ENCODE measurements at places on chromosomes 16 and 17.

DNA sequence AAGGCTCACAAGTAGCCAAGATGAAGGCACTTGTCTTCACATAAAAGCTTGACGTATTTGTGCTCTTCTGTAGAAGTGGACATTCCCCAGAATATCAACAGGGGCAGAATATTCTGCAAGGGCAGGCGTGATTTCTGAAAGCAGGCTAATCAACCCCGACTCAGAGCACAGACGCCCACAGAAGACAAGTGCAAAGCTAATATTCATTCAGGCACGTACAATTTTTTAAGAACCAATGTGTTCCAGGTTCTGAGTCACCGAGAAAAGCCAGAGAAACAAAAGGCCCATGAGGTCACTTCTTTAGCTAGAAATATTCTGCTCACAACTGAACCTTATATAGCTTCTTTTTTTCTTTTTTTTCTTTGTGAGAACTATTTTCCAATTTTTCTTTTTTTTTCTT, 121.6 kb downstream of the DNAH9 start:
- DNase-seq, result no peak

GRCh38 chr17:38704606-38705522, at the start of gene MLLT6:
MLLT6 (plus strand) TSS chr17:38705273; CDS start chr17:38705633, 360 bp downstream.
- peak; percentile 81 for DNase-seq

DNA sequence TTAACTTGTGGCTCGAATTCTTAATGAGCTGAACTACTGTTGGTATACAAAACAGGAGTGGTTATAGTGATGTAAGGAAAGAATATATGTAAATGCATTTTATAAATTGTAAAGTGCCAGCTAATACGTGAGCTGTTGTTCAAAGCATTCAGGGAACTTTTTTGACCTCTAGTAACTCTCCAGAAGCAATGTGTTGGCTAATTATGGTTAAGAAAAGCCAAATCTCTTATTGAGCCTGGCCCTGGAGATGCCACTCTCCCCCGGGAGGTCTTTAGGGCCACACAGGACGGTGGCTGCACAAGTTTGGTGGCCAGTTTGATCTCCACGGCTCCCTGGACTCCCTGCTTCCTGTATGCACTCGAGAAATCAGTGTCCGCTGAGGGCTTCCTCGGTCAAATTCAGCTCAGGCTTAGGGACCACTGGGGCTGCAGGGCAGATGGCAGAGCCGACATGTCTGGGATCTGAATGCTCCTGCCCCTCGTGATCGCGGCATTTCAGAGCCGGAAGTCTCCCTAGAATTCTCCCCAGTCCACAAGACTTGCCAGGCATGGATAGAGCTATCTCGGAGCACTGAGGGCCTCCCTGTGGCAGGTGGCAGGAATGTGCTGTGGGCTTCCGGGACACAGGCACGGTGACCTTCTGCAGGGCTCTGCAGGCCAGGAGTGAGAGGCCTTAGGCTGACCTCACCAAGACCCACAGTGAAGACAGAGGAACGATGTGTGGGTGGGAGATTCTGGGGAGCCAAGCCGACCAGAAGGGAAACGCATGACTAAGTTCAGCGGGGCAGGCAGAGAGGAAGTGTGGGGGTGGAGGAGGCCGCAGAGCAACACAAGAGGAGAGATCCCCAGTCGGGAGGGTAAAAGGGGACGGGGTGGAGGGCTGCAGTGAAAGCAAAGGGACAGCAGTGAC, 18.6 kb upstream of the PITPNM3 start:
- DNase-seq, result peak; percentile 48

DNA sequence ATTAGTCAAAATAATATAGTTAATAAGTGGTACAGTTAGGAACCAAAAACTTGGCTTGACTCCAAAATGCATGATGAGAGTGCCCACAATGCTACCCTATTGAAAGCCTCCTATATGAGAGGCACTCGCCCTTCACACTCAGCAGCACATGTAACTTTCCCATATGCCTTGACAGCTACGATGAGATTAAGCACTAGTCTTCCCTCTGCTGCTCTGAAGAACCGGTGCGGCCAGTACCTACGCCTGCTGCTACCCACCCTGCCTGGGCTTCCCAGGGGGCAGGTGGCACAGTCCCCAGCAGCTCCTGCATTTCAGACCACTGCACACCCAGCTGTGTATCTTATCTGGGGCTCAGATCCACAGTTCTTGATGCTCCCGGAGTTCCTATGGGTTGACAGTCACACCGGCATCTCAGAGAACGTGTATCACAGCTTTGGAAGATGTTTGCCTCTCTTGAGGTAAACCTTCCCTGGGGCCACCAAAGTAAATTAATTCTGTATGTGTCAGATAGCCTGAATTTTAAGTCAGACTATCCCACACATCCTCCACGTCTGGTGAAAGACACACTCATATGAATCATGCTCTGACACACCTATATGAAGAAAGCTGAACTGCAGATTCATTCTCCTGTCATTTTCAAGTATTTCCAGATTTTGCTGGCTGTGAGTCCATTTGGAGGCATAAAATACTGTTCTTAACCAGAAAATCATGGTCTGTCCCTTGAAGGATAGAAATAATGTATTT, 77.8 kb downstream of the MYH10 start:
- peak; percentile 98 for DNase-seq

DNA sequence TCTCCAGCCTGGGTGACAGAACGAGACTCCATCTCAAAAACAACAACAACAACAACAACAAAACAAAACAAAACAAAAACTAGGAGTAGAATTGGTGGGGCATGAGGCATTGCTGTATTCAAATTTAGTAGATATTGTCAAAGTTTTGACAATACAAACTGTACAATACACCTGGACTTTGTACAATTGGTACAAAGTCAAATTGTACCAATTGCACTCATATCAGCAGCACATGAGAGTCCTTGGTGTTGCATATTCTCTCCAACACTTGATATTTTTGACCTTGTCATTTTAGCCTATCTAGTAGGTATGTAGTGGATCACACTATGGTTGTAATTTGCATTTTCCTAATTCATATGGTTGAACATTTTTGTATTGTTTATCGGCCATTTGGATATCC, 14.3 kb upstream of the ATF7IP2 start:
- DNase-seq, result no peak

DNA sequence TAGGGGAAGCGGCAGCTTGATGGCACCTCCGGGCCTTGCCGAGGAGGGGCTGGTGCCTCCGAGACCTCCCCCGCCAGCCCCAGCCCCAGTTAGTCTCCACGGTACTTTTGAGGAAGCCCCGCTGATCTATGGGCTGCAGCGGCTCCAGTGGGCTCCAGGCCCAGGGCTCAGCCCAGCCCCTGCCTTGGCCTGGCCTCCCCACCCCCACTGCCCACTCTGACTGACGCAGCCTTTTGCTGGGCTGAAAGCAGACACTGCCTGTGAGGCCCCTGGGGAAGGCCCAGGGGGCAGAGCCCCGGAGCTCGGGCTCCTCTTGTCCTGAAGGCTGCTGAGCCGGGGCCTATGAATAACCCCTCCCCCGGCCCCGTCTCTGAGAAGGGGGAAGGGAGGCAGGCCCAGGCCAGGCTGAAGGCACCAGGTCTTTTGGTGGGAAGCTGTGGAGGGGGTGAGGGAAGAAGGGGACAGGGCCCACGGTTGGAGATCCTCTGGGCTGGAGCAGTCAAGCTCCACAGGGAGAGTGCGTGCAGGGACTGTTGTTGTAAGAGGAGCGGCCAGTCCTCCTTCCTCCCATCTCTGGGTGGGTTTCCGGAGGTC, 7.5 kb upstream of the SMTNL2 start:
- no peak for DNase-seq

- DNase-seq, result peak; percentile 21
These were observed 552 bp downstream of the C17orf58 start for GRCh38 chr17:67995570-67996263.

DNA sequence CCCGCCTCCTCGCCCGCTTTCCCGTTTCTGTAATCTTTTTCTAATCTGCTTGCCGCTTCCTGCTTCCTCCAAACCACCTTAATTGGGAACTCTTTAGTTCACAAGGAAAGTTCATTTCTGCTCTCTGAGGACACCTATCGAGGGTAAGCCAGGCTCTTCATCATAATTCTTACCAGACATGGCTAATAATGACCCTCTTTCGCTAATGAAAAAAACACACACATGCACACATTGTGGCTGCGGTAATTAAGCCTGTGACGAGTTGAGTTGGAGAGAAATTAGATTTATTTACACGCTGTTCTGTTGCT, 100.6 kb downstream of the ZNF423 start:
- DNase-seq, result no peak

- DNase-seq, result peak; percentile 16
These were observed 8.6 kb downstream of the C16orf96 start for GRCh38 chr16:4564661-4565267.

- peak; percentile 60 for DNase-seq
These were observed 16.3 kb downstream of the SCPEP1 start for GRCh38 chr17:56994009-56994792.

- DNase-seq, result no peak
These were observed 97.1 kb upstream of the RPRML start for GRCh38 chr17:47076171-47076570.

DNA sequence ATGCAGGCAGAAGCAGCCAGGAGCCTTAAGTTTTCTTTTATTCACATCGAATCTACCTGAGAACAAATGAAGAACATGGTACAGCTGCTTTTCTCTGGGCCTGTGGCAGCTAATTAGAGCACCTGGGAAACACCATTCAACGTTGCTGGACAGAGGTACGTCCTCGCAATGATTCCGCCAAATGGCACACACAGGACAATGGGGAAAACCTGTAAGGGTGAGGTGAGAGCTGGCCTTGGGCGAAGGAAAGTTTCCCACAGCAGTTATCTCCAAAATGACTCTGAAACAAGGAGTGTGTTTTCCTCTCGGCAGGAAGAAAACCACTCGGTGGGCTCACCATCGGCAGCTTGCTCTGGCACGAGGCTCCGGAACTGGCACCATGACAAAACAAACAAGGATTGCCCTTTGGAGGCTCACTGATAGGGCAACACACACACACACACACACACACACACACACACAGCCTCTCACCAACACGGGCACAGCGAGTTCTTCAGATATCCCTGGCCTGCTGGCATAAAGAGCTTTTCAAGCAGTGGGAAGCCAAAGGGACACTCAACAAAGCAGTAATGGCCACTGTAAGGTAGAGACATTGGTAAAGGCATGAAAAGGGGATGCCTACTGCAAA, 73.7 kb downstream of the ZFHX3 start:
- DNase-seq, result no peak

GRCh38 chr17:7119314-7119713, 4.7 kb upstream of the ASGR2 start:
- DNase-seq, result no peak

DNA sequence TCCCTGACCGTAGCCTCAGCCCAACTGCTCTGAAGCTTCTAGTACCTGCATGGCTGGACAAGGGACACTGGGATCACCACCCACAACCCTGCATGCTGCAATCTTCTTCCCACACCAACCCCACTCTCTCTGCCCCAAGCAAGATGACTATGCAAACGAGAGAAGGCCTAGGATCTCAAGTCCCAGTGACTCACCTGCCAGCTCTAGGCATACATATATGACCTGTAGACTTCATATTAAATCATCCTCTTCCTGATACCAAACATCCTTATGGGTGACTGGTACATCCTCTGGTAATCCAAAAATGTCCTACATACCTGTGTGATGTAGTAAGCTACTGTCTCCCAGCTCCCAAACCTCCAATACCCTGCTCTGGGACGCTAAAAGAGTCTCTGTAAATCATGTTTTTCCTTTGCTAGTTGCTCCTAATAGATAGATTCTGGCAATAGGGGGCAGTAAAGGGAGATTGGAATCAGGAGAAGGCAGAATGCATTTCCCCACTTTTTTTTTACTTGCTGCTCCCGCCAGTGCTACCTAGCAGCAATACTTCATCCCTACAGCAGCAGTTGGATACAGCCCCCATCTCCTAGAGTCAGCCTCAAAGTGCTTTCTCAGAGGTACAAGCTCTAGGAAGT, 43.4 kb upstream of the SOX9 start:
- DNase-seq, result peak; percentile 81

DNA sequence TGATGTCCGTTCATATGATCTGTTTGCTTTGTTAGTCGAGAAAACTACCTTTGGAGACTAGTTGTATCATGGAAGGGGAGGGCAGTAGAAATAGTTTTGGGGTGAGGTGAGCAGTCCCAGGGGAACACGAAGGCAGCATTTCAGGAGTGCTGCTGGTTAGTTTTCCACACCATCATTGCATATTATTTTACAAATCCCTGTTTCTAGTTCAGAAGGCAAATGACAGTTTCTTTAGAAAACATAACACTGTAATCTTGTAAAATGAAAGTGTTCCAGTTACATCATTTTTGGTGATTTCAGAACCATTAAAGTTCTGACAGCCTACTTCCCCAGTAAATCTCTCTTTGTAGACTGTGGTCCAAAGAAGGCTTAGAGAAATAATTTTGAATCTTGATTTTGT, 25.4 kb downstream of the BANP start:
- no peak for DNase-seq

GRCh38 chr16:23509782-23510163, 521 bp downstream of the GGA2 start:
- peak; percentile 34 for DNase-seq

DNA sequence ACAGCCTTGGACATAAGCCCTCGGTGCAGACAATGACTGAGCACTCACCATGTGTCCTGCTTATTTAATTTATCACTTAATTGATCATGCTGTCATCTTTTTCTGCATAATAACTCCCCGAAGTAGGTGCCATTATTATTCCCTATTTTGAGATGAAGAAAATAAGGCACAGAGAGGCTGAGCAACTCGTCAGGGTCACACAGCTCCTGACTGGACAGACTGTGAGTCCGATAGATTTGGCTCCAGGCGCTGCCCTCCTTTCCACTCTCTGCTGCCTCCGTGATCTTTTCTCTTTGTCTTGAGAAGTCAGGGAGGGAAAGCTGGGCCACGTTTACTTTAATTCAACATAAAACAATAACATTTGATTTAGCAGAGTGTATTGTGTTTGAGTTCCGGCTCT, 19.0 kb upstream of the N4BP1 start:
- no peak for DNase-seq

DNA sequence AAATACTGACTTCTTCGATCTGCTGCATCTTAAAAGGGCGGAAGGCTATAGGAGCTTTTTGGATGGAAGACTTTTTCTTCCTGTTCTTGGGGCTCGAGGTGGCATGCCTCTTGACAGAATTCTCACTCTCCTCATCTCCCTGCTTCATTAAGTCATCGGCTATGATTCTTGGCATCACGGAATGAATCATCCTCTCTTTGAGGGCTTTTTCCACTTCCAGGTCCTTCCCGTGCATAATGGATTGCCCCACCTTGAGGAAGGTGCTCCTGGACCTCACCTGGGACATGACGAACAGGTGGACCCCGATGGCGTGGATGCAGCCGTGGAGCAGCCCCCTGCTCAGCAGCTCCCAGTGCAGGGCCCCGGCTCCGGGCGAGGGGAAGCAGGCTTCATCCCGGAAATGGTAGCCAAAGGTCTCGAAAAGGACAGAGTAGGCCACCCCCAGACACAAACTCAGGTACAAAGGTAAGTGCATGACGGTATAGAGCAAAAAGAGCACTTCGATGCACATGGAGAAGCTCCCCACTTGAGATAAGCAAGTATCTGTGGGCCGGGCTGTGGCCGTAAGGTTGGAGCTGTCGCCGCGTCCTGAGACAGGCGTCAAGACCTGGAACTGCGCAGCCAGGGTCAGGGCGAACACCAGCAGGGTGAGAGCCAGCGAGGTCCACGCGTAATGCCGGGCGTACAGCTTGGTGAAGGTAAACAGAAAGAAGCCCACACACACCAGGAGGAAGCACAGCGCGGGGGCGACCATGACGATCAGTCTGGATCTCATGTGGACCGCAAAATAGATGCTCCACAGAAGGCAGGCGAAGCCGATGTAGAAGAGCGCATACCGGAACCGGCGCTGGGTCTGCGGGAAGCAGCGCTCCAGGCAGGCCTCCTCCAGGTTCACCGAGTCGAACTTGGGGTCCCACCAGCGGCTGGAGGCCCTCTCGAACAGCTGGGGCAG, 1.7 kb downstream of the ADCY9 start:
- no peak for DNase-seq
